RKO (cell line): ENCODE measurements at places on chromosomes 7 and 10.

DNA sequence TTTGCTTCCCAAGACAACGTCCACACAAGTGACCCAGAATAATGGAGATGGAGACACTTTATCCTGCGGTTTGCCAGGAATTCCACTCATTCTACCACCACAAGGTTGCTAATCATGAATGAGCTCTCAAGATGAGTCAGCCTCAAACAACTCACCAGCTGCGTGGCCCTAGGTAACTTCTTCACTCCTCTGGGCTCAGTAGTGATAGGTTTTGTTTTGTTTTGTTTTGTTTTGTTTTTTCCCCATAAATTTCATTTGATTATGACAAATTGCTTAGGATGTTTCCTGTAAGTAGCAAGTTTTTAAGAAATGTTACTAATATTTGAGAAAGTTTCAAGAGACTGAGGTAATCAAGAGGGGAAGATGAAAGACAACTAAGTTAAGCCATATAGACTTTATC is 286.8 kb downstream of the PARD3 start:
- DNase-seq: peak; percentile 96

DNA sequence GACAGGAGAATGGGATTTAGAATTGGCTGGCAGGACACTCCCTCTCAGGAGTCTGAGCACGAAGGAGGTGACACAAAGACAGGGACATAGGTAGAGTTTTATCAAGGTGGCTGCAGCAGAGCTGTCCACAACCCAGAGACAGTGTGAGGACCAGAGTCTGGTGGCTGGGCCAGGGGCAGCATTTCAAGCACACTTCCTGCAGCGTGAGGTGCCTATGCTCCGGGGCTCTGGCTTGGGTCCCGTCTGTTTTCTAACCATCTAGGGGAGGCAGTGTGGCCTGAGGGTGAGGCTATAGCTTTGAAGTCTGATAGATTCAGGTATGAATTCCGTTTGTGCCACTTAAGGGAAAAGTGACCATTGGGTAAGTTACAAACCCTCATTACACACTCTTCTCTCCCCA is 222.7 kb upstream of the ZMIZ1 start:
- no peak for DNase-seq

GRCh38 chr7:41830271-41830670 is 127.4 kb upstream of the INHBA start:
- DNase-seq: no peak

DNA sequence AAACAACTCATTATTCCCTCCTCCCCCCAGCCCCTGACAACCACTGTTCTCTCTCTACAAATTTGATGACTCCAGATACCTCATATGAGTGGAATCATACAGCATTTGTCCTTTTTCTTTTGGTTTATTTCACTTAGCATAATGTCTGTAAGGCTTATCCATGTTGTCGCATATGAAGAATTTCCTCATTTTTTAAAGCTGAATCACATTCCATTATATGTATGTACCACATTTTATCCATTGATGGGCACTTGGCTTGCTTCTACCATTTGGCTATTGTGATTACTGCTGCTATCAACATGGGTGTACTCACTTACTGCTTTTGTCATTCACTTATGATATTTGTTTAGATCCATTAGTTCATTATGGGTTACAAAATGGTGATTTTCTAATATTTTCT is 112.8 kb downstream of the BUB3 start:
- DNase-seq: no peak

DNA sequence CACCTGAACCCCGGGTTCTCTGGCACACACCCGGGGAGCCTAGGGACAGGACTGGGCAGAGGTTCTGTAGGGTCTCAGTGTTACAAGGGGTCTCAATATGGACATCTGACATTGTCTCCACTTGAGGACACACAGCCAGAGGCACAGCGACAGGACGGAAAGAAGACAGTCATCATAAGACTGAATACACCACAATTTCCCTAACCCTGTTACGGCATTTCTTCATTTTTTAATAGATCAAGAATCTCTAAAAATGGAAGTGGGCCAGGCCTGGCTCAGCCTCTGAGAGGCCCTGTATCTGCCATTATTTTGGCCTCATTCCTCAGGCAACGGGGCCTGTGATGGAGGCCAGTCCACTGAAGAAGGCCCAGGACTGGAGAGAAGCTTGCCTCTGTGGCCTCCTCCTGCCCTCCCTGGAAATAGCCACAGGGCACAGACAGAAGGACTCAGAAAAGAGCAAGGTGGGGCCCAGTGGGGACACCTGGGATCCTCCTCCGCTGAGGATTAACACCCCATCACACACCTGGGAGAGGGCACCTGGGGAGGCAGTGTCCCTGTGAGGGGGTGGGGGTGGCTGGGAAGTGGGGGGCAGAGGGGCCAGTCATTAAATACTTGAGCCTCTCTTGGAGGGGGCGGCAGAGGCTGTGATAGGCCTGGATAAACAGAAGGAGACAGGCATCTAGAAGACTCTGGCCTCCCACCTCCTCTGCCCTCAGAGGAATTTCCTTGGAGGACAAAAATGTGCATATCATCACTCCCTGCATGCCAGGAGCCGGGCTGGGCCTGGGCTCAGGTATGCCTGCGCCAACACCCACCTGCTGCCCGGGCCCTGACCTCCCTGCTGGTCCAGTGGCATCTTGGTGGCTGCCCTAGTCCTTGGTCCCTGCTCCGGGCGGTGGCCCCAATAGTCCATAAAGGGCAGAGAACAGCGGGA is 8.0 kb downstream of the SPOCK2 start:
- no peak for DNase-seq

- peak; percentile 48 for DNase-seq
Observed at GRCh38 chr10:63374991-63375390, 90.8 kb downstream of the JMJD1C start.

- no peak for DNase-seq
Observed at GRCh38 chr10:4835494-4835918, 9.5 kb downstream of the AKR1E2 start.

- no peak for DNase-seq
Observed at GRCh38 chr10:5897504-5897903, 7.5 kb downstream of the FBH1 start.

DNA sequence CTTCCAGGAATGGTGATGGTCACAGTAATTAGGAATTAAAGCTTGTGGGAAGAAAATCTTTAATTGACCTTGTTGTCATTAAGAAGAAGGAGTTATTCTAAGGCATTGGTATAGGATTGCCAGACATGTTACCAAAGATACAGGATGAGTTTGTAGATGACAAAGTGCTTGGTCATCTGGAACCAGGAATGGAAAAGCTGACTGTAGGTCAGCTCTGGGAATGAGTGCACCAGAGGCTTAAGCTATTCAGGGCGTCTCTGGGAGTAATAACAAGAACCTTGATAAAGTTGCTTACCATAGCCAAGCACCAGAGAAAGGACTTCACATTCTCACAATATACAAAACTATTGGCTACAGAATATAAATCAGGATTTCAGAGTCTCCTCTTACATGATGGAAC is 89.0 kb downstream of the PHTF2 start:
- peak; percentile 75 for DNase-seq

DNA sequence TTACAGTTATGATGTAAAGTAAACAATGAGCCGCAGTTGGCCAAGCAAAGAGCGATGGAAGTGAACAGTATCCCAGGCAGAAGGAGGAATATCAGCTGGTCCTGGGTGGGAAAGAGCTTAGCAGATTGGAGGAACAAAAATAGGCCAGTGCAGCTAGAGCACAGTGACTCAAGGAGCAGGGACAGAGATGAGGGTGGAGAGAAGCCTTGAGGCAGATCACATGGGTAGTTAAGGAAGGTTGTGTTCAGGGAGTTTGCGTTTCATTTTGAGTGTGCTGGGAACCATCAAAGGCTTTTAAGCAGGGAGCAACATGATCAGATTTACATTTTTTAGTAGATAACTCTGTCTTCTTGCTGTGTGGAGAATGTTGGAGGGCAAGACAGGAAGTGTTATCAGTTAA is 113.6 kb downstream of the OAT start:
- DNase-seq: no peak

DNA sequence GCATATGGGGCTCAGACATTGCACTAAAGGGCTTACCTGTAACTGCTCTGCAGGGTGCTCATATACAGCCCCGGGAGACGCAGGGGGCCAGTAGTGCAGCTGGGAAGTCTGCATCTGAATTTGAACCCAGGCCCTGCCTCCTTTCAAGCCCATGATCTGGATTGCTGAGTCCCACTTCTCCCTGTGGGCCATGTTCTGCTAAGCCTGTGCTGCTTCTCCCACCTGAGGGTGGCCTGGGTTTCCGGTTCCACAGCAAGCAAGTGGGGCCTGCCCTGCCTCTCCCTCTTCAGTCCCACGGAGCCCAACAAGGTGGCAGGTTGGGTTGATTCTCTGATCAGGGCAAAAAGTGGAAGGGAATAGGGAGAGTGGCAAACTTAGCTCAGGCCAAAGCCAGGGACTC is 56.6 kb upstream of the GDF10 start:
- DNase-seq: no peak

GRCh38 chr7:155221547-155221946 is 76.1 kb upstream of the INSIG1 start:
- DNase-seq: no peak

GRCh38 chr7:29946428-29947186 is 43.0 kb downstream of the SCRN1 start:
- DNase-seq: peak; percentile 7

GRCh38 chr10:5890452-5890915 is 441 bp downstream of the FBH1 start:
- DNase-seq: peak; percentile 74
